ENCODE measurements at places on chromosomes 11 and 22.

DNA sequence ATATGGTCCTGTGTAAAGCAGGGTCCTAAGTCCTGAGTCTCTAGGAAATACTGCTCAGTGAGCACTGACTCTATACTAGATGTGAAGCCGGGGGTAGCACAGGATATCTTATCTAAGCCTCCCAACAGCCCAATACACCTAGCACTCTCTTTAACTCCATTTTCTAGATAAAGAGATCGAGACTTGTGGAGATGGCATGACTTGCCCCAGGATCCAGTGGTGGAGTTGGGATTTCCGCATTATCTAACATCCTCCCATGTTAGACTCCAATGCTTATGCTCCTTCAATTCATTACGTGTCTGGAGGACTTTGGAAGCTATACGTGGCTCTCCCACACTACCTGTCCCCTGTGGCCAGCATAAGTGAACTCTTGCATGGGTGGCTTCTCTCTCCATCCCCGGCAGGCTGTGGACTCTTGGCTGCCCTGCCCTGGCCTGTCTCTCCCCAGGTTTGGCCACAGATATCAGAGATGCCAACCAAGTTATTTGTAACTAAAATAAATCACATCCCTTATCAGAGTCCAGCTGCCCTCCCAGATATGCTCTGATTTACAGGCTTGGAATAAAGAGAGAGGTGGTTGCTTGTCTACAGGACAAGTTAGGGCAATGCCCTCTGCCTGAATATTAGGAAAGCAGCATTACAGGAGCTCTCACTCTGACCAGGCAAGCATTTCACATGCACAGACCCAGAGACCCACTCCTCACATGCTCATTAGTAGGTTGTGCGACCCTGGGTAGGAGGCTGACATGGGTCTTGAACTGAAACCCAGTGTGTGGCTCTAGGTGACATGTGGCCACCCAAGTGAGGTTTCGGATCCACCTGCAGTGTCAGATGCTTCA, 4.5 kb downstream of the CD44 start:
- no peak for DNase-seq

GRCh38 chr11:18329196-18329870, 7.0 kb downstream of the GTF2H1 start:
- DNase-seq: no peak

GRCh38 chr22:46178755-46179505, 28.6 kb downstream of the PPARA start:
- DNase-seq: no peak

DNA sequence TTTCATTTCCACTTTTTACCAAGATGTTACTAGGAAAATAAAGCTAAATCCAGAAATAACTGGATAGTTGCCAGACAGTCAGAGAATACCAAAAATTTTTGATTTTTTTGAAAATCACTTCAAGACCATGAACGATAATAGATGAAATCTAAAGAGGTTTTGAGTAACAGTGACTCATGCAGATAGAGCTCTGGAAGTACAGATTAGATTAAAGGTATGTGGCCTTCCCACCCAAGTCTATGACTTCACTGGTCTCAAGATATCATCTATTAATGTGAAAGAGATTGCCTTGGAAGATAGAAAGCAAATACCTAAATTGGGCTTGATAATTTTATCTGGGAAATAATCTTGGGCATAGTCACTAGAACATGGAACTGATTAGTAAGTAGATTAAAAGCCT, 415.9 kb downstream of the METTL15 start:
- no peak for DNase-seq

- DNase-seq: no peak
Observed at GRCh38 chr22:30600921-30601320, 6.1 kb upstream of the TCN2 start.

- DNase-seq: no peak
Observed at GRCh38 chr22:50260801-50261614, 475 bp downstream of the MAPK12 start.

- no peak for DNase-seq
Observed at GRCh38 chr11:30758946-30759504, 172.9 kb upstream of the MPPED2 start.

DNA sequence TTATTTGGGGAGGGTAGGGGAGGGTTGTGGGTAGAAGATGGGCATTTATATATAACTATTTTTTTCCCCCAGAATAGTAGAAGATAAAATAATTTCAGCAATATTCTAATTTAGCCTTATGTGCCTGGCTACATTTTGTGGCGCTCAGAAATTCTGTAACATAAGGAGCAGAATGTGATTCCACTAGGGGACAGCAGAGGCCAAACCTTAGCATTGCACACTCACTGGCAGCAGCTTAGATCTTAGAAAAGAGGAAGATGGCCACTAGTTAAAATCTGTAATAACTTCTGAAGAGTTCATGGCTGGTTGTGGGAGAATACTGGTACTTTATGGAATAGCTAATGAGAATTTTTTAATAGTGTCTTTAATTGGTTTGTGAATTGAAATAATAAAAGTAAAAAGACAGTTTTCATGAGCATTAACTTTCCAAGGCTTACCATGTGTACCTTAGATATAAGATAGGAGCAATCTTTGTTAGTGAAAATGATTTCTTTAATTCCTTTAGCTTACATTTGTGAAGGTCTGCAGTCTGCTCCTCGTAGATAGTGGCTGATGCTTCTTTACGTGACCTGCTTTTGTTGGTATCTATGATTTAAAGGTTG, 33.1 kb downstream of the DDX10 start:
- peak; percentile 47 for DNase-seq

GRCh38 chr11:62607714-62608113, 4.9 kb downstream of the EML3 start:
- no peak for DNase-seq

DNA sequence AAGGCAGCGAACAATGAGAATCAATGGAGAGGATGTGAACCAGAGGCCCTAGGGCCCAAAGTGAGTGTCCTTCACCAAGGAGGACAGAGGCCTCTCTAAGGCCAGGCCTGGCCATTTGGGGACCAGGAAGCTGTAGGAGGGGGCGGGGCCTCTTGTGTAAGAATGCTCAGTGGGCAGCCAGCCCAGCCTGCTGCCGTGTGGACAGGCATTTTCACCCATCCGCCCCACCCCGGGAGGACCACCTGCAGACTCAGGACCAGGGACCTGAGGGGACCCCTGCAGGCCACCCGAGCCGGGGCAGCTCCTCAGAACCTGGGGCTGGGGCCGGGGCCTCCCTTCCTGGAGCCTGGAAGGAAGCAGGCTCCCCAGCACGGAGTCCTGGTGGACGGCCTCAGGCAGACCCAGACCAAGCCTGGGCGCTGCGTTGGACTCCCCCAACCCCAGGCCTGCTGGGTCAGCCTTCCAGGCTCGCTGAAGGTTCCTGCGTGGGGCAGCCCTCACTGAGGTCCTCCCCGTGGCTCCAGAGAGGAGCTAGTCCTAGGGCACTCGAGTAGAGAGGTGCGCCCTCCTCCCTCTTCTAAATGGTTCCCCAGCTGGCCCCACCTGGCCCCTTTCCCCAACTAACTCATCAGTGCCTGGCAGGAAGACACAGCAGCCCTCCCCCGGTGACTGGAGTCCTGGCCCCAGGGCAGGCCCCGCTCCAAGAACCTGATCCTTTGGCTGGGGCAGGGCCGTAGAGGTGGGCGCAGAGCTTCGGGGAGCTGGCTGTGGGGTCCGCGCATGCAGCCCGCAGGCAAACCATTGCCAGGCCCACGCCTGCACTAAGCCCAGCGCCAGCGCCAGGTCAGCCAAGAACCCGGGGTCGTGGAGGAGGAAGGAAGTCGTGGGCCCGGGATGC, 1.5 kb upstream of the TRABD start:
- peak; percentile 90 for DNase-seq

DNA sequence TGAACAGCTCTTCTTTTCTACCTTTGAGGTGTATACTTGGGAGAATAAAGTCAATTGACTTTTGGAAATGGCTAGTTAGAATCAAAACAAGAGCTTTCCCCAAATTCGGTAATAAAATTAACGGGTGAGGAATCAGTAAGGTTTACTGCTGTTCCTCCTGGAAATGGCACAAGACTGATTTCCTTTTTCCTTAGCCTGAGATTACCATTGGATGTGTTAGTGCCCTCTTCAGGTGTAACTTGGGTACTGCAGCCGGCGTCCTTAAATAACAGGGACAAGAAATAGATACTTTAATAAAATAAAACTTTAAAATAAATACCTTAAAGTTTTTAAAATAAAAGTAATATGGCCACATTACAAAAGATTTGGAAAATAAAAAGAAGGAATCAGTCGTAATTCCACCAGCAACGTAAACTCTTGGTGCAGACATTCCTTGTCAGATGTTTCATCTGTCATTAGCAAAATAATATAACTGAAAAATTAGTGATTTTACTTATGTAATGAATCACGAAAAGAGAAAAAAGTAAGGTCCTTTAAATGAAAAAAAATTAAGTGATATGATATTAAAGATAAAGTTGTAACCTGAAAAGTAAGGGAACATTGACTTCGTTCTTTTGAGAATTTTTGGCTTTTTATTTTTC, 29.7 kb downstream of the ZFTA start:
- DNase-seq: no peak

- DNase-seq: no peak
Observed at GRCh38 chr11:94895451-94895850, 77.9 kb downstream of the CWC15 start.
